Fibroblast of skin of back (primary cell): ENCODE measurements at places on chromosomes 1 and 21.

GRCh38 chr1:234735916-234736315, 125.9 kb upstream of the IRF2BP2 start:
- no peak for DNase-seq

DNA sequence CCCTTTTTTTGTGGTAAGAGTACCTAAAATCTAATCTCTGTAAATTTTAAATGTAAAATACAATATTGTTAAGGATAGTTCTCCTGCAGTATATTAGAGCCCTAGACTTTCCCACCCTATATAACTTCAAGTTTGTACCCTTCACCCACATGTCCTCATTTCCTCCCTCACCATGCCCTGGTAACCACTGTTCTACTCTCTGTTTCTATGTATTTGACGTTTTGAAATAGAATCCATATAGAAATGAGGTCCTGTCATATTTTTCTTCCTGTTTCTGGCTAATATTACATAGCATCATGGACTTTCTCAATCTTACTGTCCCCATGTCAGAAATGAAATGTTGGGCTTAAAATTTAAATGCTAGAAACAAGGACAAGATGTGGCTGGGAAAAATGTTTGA, 24.8 kb downstream of the GBP7 start:
- DNase-seq = no peak

- peak; percentile 19 for DNase-seq
Observed at GRCh38 chr1:99606306-99606705, 39.6 kb upstream of the PALMD start.

- DNase-seq = peak; percentile 23
Observed at GRCh38 chr21:37748351-37748750, 167.9 kb downstream of the KCNJ6 start.

- DNase-seq = no peak
Observed at GRCh38 chr1:230715510-230715909, 1.6 kb upstream of the AGT start.

DNA sequence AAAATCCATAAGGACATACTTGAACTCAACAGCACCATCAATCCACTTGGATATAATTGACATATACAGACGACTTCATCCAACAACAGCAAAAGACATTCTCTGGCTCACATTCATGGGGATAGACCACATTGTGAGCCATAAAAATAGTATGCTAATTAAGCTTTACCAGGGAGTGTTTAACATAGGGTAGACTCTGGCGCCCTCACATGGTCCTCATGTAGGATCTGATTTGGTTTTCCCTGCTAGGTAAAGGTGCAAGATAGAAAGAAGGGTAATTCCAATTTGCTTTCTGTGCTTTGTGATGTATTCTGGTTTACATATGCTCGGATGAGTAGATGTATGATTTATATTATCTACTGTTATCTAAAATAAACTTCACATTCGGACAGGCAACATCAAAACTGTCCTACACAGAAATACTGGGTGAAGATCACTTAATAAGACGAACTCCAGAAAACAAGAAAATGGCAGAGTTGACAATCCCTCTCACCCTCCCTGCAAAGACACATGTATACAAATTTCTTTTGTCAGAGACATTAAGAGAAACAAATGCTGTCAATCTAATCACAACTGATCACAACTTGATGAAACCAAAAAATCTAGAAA, 27.7 kb downstream of the CR1L start:
- DNase-seq = peak; percentile 41

DNA sequence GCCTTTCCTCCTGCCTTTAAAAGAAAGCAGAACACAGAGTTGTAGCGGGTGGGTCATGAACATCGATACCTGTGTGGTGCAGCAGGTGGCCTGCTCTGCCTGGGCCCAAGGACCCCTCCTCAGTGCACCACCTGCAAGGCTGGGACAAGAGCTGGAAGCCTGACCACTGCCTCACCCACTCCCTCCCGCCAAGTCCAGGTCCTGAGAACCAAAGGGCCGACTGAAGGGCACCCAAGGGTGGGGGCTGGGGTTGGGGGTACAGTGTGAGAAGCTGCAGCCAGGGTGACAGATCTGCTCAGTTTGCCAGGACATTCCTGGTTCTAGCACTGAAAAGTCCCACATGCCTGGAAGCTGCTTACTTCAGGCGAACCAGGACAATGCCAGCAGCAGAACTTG, 36.1 kb downstream of the NTPCR start:
- no peak for DNase-seq

DNA sequence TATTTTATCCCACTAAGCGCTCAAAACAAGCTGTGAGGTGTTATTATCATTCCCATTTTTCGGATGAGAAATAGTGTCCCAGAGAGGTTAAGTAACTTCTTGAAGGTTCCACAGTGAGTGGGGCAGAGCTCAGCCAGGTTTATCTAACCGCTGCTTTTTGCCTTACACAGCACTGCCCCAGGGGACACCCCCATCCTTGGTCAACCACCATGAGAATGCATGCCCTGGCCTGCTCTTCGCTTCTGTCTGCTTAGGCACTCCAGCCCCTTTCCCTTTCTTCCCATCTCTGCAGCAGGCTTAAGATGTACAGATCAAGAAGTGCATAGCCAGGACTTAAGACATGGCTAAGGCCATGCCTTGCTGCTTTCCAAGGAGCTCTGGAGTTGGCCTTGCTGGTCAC, 159.0 kb upstream of the CD34 start:
- DNase-seq = no peak

GRCh38 chr1:104380003-104380402, 630.3 kb downstream of the AMY1C start:
- no peak for DNase-seq

- no peak for DNase-seq
Observed at GRCh38 chr1:27762033-27762432, 11.0 kb upstream of the STX12 start.
